ENCODE measurements at places on chromosomes 5 and 9.
A peak's percentile ranks its signal among the peaks of the same experiment; 100 is the strongest.

GRCh38 chr9:17656889-17657288 is 78.0 kb downstream of the SH3GL2 start:
- DNase-seq: no peak

GRCh38 chr5:135883441-135883840 is 12.2 kb downstream of the IL9 start:
- peak; percentile 26 for DNase-seq

DNA sequence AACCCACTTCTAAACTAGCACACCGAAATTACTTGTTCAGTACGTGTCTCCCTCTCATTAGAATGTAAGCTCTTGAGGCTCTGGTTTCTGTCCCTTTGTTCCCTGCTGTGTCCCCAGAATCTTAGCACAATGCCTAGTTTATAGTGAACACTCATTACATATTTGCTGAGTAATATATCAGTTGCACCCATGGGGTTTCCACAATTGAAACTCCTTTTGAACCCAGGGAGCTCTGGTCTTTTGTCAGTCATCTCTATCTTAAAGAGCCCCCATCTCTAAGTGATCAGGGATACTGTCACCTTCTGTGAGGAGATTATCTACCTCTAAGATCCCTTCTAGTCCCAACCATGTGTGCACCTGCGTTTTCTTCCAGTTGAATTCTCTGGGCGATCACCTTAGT is 12.8 kb downstream of the CAMK4 start:
- DNase-seq: peak; percentile 17

DNA sequence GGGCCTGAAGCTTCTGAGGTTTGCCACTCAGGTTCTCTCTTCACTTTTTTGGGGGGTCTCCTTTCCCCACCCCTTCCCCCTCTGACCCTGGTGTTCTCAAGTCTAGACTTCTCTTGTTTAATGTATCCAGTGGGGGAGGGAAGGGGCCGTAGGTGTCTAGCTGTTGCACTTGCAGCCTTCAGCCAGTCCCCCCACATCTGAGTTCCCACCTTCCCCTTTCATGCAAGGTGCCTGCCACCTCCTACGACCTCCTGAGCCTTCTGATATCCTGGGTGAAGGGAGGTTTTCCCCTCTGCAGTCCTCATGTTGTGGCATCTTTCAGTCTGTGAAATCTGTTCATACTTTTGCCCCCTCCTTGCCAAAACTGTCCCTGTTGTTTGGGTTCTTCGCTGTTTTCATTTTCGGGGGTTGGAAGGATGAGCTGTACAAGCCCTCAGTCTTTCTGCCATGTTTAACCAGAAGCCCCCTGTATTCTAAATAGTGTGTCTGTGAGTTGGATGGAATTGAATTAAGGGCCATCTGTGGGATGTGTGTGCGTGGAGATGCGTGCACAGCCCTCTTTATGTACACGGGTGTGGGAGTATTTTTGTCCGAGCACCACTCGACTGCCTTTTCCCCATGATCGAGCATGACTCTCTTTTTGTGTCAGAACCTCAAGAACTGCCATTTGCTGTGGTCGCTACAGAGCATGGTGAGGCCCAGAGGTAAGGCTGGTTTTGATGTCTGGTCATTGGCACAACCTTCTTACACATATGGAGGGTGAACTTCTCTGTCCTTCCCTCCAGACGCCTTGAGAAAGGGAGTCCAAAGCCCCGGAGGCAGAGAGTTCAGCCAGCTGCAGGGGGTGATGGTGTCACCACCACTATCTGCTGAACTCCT is 23.6 kb downstream of the PRRC2B start:
- DNase-seq: peak; percentile 54

- no peak for DNase-seq
These were observed 237.4 kb upstream of the PIK3R1 start for GRCh38 chr5:67978171-67978570.
